Cardiac fibroblast (primary cell): ENCODE measurements at places on chromosomes 4 and X.

DNA sequence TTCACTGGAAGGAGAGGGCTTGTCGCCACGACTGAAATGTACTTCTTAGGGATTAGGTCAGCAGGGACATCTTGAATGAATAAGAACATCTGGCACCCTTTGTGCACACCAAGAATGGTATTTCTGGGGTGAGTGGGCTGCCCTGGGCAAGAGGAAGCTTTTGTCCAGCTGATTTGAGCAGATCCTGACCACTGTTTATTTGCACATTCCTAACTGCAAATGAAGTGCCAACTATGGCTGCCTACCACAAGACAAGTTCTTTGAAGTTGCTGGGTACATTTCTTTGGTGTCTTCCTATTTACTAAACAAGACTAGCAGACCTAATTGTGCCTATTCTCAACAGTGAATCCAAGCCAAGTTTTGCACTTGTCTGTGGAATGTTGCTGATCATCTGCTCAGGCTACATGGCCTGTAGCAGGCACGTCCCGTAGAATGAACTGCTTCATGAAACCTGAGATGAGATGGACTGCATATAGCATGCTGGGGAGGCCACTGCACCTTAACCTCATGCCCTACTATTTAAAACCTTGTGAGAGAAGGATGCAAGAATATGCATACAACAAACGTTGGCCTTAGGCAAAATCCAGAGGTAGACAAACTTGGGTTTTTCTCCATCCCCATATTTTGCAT is 45.0 kb downstream of the PIR start:
- DNase-seq, result no peak

DNA sequence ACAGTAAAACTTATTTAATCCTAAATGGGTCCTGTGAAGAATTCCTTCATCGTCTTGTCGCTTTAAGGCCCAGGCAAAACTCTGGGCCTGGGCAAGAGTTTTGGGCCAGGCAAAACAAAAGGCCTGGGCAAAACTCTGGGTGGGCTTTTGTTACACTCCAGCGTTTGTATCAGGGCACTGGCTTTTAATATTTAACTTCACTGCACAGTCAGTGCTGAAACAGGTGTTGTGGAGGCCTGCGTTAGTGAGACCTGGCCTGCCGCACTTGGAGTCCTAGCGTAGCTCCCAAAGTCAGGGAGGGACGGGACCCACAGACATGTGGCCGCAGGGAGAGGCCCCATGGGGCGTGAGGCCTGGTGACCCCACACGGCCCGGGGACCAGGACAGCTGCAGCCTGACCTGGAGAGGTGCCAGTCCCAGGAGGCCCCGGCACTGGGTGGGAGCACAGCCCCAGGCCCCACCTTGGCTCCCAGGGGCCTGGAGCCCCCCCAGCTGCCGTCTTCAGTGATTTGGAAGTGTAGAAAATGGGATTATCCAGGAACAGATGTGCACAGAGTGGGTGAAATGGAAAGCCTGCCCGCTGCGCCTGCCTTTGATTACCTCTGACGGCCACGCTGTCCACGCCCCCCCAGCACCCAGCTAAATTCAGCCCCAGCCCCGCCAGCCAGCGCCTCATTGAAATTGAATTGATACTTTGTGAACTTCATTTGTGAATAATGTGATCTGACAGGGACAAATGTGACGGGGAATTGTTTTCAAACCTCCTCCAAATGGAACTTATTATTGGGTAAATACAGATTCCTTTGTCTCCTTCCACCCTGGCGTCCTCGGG is 132.9 kb upstream of the NKX1-1 start:
- DNase-seq, result no peak

DNA sequence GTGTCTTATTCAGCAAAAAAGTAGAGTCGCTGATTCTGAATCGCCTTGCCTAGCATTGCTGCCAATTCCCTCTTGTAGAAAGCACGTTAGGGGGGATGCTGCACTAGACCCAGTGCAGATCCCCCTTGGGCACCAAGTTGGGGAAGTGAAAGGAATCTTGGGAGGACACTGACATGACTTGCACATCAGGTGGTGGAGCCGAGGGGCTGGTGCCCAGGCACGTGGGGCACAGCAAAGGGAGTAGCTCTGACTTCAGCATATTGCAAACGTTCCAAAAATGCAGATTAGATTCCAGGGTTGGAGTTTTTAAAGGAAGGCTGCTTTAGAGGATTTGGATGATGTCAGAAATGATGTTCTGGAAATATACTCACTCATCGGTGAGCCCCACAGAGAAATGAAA is 47.4 kb upstream of the GPM6B start:
- peak; percentile 61 for DNase-seq

- DNase-seq, result peak; percentile 78
Measured at GRCh38 chrX:119622356-119623232, 16.4 kb upstream of the NKRF start.

DNA sequence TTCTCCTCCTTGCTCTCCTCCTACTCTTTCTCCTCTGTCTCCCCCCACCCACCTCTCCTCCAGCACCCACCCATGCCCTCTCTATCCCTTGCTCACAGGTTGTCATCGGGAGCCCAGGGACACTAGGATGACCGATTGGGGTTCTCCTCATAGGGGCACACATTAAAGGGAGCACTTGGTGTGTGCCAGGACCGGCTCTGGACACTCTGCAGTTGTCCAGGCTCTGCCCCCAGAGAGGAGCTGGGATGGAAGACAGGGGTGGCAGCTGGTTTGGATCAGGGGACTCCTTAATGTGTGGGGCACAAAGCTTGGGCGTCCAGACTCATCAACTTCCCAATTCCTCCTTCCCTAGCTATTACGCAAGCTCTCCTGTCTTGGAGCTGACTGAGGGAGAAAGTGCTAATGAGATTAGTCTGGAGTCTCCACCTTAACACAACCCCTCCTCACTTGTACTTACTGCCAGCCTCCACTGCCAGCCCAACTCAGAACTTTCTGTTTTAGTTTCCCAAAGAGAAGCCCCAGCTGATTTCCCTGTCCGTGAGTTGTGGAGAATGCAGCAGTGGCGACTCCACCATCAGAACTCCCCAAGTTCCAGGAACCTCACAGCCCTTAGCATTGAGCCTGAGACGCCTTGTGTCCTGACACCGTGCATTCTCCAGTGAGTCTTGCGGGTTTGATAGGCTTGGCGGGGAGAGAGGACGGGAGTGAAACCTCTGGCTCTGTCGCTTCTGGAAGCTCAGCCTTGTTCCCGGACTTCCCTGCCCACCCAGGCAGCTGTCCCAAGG is 52.2 kb downstream of the CXorf49B start:
- DNase-seq, result peak; percentile 0
